ENCODE measurements at places on chromosomes 4 and X.

DNA sequence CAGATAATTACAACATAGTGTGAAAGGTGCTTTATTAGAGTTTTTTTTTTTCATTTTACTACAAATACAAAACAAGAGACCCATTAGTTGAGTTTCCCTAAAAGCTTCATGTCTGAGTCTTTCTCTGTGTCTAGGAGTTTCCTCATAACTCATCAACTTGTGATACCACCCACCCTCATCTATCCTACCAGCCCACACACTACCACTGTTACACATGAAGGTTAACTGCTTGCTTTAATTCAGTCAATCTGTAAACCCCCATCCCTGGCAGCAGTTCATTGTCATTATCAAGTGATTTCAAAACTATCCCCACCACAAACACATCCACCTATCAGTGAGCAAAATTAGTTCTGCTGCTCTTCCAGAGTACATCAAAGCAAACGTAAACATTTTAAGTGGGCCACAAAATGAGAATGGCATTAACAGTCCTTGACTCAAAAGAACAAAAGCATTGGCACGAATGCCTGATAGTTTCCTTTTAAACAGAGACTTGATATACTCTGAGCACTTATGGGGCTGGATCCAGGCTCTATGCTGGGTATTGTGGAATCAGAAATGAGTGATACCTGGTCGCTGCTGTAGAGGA is 331.6 kb upstream of the FAM241A start:
- no peak for DNase-seq

DNA sequence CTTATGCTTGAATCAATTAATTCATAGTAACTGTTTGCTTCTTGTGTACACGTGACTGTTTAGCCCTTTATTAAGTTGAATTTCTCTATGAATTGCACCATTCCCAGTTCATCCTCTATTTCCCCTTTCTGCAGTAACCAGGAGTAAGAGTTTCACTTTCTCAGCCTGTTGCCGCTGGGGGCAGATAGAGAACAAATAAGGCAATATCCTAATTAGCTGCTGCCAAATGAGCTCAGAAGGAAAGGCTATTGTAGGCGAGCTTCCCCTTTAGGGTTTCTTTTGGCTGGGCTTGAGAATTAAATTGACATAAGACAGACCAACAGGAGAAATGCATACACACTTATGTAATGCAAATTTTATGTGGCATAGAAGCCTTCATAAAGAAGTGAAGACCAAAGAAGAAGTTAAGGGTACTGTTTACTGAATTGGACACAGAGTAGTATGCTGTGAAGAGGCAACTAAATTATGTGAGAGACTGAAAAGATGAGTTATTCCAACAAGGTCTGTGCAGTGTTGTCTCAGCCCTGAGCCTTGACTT is 1594.7 kb downstream of the TECRL start:
- DNase-seq, result no peak

DNA sequence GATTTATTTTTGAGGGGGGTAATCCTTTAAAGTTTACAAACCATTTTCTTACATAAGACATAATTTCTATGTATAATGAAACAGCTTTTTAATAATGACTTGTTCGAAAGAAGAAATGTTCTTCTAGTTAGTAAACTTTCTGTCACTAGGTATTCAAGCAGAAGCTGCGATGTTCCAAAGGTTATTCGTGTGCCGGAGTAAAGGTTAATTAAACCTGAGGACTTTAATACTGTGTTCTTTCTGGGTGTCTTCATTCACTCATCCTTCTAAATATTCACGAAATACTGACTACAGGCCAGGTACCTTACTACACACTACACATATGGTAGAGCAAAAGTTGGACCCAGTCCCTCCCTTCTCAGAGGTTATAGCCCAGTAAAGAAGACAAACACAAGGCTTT is 96.7 kb downstream of the NR3C2 start:
- DNase-seq, result no peak

- no peak for DNase-seq
Observed at GRCh38 chr4:145523117-145523516, 41.5 kb downstream of the SMAD1 start.

GRCh38 chr4:25320773-25321172 is 8.2 kb downstream of the ZCCHC4 start:
- no peak for DNase-seq

DNA sequence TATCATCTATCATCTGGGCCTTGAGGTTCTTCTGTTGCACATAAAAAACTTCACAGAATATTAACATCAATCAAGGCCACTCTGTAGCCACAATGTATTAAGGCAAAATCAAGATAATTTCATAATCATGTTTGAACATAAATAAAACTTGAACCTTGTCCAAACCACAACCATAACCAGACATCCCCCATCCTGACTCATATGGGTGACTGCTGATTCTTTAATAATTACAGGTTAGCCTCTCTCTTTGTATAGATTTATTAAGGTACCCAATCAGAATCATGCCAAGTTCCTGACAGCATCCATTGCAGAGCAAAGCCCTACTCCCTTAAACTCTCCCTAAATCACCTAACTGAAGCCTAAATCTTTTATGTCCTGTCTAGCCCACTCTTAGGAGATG is 16.7 kb upstream of the AREG start:
- no peak for DNase-seq

DNA sequence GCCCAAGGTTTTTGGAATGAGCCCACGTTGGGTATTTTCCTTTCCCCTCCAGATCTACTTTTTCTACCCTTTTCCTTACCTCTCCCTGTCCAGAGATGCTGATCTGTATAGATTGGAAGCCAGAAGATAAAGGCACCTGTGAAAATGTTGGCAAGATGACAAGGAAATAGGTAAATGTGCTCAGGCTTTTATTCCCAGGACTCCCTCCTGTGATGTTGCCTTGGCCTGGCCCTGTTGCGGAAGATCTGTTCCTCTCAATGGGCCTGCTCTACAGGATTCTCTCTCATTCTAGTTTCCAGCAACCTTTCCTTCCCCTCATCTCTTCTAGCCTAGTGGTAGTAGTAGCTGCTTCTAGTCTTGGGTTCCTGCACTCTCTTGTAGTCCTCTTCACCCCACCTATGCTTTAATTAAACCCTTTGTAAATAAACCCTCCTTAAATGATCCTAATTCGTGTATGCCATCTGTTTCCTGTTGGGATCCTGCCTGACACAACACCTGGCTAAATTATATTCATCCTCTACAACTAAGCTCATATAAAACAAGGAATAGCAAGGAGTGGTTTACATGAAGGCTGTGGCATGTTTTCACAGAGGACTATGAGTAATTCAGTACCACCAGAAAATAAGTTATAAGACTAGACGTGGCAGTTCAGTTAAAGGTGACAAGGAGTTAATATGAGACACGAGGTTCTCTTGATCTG is 95.7 kb upstream of the MAOA start:
- no peak for DNase-seq

DNA sequence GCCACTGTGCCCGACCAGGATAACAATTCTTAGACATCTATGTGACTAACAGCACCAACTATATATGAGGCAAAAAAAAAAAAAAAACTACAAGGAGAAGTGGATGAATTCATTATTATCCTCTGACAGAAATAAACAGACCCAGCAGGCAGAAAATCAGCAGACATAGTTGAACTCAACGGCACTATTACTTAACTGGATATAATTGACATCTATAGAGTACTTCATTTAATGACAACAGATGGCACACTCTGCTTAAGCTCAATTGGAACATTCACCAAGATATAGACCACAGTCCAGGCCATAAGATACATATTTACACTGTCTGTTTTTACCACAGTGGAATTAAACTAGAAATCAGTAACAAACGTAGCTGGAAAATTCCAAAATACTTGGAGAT is 13.3 kb downstream of the CLDN22 start:
- DNase-seq, result no peak

DNA sequence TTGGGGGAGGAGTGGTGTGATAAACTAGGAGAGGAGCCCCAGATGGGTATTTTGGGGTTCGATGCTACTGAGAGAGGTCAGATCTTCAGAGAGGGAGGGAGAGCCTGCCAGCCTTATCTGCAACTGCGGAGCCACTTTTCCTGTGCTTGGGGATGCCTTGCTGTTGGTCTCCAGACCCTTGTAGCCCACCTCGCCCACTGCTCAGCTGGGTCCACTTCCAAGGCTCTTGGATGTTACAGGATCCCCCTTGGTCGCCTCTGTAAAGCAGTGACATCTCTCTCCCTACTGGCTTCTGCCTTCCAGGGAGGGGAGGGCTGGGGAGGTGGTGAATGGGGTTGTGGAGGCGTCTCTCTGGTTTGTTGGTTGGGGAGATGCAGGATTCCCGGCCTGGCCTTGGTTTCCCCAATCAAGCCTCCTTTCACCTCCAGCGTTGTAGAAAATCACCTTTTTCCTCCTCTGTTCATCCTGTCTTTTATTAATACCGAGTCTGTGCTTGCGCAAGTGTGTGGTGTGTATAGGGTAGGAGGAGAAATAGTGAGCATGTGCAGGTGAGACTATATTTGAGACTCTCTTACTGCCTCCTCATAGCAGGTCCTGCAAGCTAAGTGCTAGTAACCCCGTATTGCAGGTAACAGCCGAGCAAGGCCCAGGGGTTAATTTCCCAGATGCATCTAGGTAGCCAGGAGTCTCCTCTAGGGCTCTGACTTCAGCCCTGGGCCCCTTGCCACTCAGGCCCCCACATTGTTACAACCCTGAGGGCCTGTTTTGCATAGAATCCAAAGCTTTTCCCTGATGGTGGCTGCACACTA is 337.4 kb downstream of the ARHGAP10 start:
- DNase-seq, result no peak

DNA sequence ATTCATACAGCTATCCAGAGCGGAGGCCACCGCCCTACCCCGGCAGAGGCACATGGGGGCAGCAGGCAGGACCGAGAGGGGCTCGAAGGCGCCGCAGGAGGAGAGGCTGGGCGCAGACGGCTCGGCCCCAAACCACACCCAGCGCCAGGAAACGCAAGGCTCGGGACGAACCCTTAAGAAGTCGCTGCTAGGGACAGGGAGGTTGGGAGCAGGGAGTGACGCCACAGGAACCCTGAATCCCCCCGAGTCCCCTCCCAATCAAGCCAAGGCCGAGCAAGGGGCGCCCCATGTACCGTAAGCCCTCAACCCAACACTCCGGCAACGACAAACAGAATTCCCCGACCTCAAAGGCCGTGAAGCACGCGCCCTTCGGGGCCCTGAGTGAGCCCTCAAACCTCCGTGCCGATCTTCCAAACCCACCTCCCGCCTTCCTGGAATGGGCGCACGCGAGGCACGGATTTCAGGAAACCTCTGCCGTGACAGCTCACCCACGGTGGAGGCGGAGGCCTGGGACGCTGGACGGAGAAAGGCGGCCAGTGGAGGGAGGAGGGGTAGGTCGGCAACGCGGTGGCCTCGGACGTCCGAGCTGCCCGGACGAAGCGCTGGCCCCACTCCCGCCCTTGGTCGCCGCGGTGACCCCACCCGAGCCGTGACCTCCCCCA is 1.8 kb downstream of the ZFYVE28 start:
- no peak for DNase-seq

DNA sequence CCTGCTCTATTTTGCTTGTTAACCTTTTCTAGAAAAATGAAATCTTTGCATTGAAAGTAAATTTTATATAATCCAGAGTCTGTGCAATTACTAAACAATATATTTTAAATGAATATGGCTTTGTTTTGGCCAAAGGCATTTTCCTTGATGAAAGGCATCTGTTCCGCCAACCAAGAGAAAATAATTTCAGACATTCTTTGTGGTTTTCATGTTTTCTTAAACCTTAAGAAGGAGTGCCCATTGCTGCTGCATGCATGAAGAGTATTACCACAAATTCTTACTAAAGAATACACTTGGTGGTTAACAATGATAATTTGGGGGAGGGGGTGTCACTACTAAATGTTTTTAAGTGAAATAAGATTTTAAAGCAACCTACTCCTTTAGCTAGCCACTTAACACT is 2.7 kb upstream of the PDGFC start:
- no peak for DNase-seq
